ENCODE measurements at places on chromosomes 3 and 15.

DNA sequence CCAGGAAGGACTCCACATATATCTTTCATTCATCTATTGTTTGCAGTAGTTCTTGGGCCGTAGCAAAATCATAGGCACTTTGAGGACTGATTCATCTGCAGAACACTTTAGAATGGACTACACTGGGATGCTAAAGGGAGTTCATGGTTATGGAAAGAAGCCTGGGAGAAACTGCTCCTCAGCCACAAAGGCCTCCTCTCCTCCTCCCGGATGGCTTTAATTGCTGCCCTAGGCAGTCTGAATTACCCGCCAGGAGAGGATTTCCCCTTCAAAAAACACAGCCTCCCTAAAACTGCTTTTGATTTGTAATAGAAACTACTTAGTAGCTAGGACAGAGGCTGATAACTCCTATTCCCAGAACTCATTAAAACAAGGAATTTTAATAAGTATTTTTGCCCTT, 4.6 kb downstream of the TMEM266 start:
- DNase-seq: no peak

DNA sequence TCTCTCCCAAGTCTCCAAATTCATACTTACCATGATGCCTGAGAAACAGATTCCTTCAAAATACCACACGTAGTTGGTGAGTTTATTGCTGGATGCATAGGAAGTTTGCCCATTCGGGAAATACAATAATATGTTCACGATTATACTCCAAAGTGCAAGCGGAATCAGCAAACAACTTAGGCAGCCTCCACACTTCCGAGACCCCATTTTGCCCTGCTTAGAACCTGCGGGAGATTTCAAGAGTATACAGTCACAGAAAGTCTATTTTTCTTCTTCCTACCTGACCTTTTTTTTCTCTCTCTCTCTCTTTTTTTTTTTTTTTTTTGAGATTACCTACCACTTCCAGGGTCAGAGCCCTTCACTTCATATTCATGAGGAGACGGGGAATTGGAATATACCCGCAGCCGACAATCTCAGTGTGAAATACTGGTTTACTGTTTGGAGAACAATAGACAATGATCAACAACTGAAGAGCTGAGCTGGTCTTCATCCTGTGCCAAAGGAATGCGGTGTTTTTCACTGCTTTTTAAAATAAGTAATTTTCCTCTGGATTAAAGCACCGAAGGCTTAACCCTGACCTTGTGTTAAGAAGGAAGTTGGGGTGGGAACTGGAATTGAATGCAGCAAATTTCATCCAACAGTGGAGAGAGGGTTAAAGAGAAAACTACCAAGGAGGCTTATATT, at the start of gene TM4SF18:
Gene TM4SF18 (minus strand): TSS at position 461 of the 684 bp plus-strand sequence. CDS start 254 bp downstream, at position 207.
- DNase-seq: no peak

DNA sequence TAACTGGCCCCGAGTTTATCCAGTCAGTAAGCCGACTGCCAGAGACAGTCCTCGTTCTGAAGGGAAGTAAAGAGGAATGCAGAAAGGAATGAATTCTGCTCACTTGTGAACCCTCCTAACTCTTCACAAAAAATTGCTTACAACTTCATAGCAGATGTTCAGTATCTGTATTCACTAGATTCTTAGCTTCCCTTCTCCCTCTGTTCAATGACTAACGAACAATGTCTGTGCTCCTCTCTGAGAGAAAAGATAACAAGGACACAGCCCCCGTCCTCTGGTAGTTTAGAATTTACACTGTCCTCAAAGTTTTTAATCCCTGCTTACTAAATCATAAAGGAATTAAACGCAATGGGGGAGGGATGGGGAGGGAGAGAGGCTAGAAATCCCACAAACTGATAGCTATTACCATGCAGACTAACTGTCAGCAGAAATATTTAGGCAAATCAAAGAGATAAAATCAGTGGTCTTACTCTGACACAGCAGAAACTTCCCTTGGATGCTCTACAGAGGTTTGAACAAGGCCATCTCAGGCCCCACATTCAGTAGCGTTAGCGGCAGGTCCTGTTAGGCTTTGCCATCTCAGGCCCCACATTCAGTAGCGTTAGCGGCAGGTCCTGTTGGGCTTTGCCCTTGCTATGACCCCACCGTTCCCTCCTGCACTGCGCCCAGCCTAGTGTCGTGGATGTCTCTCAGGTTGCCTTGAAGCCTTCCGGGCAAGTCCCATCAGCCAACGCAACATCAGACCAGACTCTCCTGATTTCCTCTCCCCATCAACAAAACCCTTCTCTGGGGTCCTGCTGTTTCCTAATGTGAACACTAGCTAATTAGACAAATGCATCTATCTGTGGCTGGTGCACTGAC, 23.4 kb downstream of the NRROS start:
- DNase-seq: no peak

- DNase-seq: no peak
Observed at GRCh38 chr3:165895919-165896318, 58.7 kb upstream of the BCHE start.

GRCh38 chr3:44680921-44681455, 31.5 kb upstream of the ZNF502 start:
- no peak for DNase-seq

- no peak for DNase-seq
Observed at GRCh38 chr3:189687475-189687874, 56.3 kb downstream of the TP63 start.

DNA sequence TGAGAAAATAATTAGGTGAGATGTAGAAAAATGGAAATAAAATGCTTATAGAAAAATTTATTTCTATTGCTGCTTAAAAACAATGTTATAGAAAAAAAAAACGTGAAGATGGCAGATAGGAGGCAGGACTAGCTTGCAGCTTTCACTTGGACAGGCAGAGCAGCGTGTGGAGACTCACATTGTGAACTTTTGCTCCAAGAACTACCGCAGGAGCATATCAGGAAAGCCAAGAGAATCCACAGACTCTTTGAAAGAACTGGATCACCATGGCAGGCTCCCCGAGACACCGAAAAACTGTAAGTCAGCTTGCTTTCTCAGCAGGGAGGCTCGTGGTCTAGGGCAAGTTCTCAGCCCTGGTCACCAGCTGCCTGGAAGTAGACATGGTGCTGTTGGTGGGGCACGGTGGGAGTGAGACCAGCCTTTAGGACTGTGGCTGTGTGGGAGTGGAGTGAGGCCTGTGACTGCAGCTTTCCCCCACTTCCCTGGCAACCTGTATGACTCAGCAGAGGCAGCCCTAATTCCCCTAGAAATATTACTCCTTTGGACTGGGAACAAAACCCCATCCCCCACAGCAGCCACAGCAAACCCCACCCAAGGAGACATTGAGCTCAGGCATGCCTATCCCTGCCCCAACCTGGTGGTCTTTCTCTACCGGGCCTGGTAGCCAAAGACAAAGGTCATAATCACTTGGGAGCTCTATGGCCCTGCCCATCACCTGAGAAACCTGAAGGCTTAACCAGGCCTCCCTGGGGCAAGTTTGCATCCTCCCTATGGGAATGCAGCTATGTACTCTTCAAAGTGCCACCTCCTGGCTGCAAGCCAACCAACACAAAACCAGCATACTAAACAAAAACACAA, 22.8 kb downstream of the STRIT1 start:
- no peak for DNase-seq

- no peak for DNase-seq
Observed at GRCh38 chr3:1139071-1139470, 46.2 kb downstream of the CNTN6 start.

DNA sequence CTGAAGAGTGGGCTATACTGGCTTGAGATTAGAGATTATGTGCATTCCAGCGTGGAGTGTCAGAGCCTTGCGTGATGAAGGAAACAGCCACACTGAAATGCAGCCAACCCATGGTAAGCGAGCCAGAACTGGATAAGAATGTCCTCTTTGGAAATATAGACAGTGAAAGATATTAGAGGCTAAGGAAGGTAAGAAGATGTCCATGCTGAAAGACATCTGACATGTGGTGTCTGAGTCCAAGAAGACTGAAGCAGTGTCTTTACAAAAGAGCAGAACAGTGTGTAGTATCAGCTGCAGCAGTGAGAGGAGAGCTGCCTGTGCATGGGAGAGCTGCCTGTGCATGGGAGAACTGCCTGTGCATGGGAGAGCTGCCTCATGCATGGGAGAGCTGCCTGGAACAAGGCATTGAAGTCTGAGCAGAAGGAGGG, 672.2 kb downstream of the DIPK2A start:
- DNase-seq: no peak

DNA sequence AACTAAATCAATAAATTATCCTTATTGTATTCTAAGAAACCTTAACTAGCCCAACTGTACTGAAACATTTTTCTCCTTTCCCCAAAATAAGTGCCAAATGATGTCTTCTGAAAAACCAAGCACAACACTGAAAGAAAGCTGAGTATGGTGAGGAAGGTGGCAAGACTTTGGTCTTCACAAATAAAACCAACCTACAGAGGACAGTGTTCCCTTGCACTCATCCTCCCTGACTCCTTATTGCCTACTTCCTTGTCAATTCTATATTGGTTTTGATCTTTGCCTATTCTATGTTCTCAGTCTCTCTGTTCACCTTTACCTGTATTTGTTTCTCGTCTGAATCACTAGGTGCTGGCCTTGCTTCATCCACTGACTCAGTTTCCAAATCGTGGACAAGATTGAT, 490.1 kb upstream of the ZNF385D start:
- no peak for DNase-seq

GRCh38 chr15:58590926-58591325, 158.6 kb downstream of the ADAM10 start:
- no peak for DNase-seq

GRCh38 chr3:139302801-139303113, 41.1 kb upstream of the MRPS22 start:
- DNase-seq: no peak

GRCh38 chr3:165133188-165133899, 55.0 kb upstream of the SI start:
- DNase-seq: no peak

DNA sequence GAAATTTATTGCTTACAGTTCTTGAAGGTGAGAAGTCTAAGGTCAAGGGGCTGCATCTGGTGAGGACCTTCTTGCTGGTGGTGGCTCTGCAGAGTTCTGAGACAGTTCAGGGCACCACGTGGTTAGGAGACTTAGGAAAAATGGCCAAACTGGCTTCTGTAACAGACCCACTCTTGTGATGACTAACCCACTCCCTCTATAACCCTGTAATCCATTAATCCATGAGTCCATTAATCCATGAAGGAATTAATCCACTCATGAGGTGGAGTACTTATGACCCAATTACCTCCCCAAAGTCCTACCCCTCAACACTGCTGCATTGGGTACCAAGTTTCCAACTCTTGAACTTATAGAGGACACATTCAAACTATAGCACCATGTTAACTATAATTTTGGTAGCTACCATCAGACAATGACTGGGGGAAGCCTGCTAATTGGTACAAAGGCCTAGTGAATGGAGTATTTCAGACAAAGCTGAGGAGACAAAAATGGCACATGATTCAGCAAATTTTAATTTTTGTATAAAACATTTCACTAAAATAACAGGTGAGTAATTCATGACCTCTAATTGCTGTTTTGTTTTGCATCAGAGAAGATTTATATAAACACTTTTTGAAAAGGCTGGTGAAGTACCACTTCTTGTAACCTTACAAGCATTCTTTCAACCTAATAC, 374.1 kb upstream of the TBL1XR1 start:
- DNase-seq: no peak

- no peak for DNase-seq
Observed at GRCh38 chr3:48990636-48991469, 812 bp downstream of the P4HTM start.

DNA sequence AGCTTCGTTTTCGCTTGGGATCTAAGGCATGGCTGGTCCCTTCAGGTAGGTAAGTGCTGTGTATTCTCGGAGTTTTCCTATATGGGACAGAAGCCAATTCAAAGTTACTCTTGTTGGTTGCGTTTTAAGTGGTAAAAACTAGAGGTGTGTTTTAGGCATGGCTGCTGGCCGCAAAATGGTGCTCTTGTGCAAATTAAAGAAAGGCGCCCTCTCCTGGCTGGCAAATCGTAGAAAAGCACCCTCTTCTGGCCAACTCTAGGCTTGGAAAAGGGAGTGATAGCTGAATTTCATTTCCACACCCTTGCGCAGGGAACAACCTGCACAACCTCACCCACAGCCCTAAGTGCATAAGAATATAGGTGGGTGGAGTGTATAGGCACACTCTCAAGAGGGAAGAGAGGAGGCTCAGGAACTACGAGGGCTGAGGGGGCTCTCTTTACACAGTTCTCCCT, 23.5 kb downstream of the DRD3 start:
- no peak for DNase-seq

DNA sequence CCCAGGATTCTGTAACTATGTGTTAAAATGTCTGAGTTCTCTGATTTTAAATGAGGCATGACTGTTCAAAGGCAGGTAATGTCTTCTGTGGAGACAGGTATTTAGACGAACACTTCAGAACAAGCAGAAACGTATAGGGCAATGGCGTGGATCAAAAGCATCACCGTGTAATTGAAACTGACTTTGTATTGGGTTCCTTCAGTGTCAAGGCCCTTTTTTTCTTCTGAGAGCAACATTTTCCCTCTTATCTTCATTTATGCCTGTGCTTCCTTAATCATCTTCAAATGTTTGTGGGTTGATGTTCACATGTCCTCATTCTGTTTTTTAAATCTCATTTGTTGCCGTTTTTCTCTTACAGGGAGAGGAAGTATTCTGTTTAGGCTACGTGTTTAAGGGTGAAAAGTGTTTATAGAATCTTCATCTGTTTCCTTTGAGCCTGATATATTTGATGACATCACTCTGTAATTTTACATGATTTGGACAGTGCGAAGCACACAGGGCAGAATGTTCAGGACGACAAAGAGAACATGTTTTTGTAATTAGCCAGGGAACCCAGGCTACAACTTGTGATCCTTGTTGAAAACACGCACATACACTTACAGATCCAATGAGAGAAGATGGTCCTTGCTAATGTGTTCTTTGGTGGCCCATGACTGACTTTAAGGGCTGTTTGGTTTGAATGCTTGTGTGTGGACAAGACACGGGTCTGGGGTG, 196.0 kb downstream of the LRTM1 start:
- DNase-seq: no peak

- DNase-seq: no peak
Observed at GRCh38 chr3:197793247-197793646, 2.2 kb downstream of the LRCH3 start.

- DNase-seq: no peak
Observed at GRCh38 chr15:67905628-67906027, 65.8 kb upstream of the RNU6-1 start.

DNA sequence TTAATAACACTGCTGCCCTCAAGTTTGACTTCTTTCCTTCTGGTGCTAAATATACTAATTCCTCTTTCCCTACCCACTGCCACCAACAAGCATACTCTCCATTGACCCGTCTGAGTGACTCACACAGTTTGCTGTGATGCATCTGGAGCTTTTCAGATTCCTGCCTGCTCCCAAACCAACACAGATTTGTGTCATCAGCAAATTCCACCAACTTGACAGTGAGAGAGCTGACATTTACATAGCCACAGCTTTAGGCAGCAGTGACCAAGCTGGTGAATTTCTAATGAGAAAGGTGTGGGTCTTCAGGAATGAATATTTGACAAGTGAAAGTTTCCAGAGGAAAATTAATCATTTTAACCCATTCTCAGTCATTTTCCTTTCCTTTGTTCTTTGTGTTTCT, 96.5 kb upstream of the PRICKLE2 start:
- no peak for DNase-seq

DNA sequence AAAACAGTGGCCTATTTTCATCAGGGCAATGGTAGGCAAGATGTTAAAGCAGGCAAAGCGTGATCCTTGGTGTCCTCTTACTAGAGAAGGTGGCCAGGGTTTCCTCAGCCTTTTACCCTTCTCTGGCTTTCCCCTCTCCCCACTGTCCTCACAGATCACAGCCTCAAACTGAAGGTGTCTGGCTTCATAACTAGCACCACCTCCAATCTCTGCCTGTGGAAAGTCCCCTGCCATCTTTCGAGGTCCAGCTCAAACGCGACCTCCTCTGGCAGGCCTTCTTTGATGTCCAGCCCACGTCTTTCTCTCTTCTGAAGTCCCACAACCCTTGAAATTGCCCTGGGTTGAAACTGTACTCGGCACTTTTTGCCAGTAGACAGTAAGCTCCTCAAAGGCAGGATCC, 35.9 kb downstream of the CYP19A1 start:
- DNase-seq: no peak
